ENCODE measurements at places on chromosomes 5 and 9.

DNA sequence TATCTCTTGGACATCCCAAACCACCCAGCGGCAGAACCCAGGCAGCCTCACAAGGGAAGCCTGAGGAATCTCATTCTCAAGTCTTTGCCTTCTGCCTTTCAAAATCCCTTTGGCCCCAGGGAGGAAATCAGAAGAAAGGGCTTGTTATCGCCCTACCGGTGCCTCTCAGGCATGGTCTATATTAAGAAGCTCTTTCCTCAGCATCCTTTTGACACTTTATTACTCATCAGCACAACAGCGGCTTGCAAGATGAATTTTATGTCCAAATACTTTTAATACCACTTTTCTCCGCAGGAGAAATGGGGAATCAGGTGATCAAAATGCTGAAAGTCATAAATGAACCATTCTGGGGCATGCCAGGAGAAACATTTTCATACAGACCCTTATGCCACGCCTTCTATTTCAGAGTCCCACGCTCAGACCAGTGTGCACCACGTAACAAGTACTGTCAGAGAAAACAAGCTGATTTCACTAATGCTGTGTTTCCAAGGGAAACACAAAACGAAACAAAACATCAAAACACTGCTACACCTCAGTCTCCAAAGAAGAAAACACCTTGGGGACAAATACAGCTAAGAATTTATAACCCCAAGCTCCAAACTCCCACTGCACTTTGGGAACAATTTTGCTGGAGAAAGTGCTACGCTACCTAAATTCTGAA lies 30.0 kb downstream of the RAPGEF1 start:
- DNase-seq: no peak

GRCh38 chr9:79692857-79693571 lies 121.2 kb downstream of the TLE4 start:
- DNase-seq: no peak

DNA sequence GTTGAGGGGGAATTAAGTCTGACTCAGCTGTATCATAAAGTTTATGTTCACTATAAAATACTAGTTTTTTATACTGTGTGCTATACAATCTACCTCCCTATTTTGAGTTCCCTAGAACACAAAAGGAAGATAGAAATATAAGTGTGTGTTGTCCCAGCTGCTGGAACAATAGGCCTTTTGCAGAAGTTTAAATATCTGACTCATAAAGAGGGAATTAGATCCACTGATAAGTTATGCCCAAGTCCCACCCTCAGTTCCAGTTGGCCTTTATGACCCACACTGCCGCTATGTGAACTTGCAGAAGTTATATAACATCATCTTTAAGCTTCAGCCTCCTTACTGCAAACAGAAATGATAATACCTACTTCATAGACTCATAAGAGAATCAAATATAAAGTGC lies 88.5 kb upstream of the DAB2 start:
- DNase-seq: no peak

DNA sequence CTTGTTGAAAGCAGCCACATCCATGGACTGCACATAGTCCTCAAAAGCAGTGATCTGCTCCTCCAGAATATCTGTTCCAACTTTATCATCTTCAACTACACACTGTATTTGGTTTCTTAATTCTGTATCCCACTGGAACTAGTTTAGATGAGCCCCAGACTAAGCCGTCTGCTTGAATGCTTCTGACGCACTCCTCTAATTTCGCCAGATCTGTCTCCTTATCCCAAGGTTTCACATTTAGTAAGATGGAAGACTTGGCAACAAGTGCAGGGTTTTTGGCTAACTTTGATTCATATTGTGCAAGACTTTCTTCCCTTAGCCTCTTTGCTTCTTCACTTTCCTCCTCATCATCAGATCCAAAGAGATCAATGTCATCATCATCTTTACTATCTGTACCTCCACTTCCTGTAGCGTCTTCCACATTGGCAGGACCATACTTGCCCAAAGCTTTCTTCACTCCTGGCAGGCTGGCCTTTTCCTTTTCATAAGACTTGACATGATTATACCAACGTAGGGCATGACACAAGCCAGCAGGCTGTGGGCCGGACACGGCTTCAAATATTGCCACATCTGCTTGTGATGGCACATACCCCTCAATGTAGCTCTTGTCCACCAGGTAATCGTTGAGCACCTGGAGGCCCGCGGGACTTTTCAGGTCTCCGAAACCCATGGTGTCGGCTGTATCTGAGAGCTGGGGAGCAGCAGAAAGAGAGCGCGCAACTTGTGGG lies 56.2 kb upstream of the PIK3R1 start:
- no peak for DNase-seq

- no peak for DNase-seq
Measured at GRCh38 chr5:124134941-124135340, 611.5 kb downstream of the ZNF608 start.

- no peak for DNase-seq
Measured at GRCh38 chr5:172051643-172052339, 45.4 kb upstream of the FBXW11 start.

DNA sequence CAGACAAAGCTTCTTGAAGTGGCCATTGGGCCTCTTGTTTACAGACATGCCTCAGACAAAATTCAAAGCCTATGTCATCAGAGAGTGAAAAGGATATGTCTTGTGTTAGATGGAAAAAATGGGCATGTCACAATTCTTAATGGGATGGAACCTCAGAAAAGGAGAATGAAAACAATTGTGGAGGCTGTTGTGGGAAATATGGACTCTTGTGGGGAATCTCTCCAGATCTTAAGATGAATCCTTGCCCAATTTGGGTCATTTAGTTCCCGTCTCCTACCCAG lies 19.5 kb downstream of the SLC22A5 start:
- no peak for DNase-seq

DNA sequence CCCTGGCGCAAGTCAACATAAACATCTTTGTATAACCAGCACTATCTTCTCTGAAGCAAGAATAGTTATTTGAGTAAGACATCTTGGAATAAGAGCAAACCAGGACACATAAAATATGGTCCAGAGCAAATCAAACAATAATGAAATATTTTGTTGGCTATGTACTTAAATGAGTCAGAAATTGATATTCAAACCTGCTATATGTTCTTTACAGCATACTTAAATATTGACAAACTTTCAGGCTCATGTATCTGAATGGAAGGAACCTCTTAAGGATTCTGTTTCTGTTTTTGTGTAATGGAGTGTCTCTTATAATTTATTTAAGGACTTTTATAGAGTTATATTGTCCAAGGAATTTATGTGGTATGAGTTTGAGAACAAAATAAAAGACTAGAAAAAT lies 747.3 kb downstream of the EFNA5 start:
- DNase-seq: no peak

DNA sequence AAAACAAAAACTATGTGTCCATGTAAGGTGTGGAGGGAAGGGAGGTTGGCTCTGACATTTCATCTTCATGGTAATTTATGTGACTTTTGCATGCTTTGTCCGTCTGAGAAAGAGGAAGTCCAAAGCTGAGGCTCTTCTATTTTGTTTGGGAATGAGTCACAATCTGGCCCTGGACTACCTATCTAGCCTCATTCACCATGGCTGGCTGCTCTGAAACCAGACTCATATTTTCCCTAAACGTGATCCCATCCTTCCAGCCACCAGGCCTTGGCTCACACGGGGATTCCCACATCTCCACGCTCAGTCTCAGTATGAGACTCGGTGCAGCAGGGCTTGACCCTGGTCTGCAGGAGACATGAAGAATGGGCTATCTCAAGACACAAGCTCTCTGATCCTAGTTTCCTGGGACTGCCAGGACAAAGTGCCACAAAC lies 672.8 kb downstream of the ACTL7B start:
- DNase-seq: no peak

- DNase-seq: no peak
Measured at GRCh38 chr9:135502873-135503321, 2.4 kb downstream of the MRPS2 start.

GRCh38 chr5:61051267-61051666 lies 106.3 kb downstream of the NDUFAF2 start:
- DNase-seq: no peak
